Stimulated activated CD8-positive, alpha-beta memory T cell treated with anti-CD3 and anti-CD28 coated beads, Interleukin-7, amount 100 ng/mL, for 4 hours (primary cell): ENCODE measurements at places on chromosomes 4 and X.
A peak's percentile ranks its signal among the peaks of the same experiment; 100 is the strongest.

GRCh38 chr4:187236209-187236890 lies 512.7 kb upstream of the FAT1 start:
- DNase-seq, result no peak

- no peak for DNase-seq
Measured at GRCh38 chrX:44904542-44905115, 31.6 kb downstream of the KDM6A start.

DNA sequence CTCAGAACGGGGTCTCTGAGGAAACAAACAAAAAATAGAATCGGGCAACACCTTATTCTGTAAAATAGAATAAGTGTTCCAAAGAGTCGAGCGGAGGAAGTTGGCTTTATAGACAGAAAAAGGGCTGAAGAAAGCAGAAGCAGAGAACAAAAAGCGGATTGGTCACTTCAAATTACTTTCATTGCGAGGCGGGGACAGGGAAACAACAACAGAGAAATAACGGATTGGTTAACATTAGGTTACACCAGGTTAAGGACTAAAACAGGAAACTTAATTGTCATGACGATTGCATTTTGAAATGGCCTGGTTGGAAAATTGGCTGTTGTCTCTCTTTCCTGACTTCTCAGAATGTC lies 433 bp upstream of the COQ2 start:
- no peak for DNase-seq

DNA sequence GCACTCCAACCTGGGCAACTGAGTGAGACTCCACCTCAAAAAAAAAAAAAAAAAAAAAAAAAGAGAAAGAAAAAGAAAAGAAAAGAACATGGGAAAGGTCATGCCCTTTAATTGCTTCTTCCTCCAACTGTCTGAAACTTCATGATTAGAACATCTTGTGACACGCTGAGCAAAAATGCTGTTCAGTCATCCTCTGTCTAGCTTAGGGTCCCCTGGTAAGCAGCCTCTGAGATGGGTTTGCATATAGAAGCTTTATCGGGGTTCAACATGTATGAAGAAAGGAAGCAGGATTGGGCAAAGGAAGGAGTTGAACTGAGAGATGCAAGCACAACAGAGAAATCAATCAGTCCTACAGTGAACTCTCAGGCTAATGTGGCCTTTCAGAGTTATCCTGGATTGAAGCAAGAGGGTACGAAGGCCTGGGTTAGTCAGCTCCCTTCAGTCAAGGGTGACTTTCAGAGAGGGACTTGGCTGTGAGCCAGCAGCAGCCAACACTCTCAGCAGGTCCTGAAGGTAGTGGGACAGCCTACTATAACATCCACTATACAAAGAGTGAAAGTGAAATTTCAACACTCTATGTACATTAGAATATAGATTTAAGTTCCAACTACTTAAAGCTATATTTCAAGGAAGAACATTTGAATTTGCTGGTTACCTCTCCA lies 11.4 kb downstream of the MAOB start:
- no peak for DNase-seq

DNA sequence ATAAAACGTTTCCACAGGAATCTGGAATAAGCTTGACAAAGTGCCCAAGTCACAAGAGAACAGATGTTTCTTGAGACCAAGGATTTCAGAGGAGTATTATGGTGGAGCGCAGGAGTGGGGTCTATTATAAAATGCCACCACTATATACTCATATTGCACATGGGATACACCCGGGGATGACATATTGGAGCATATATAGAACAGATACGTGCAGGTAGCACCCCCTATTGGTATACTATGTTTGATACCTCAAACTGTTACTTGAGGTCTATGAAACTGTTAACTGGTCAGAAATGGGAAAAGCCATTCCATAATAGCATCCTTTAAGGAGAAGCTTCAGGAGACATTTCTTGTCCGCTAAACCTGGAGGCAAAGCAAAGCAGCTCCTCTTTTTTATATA lies 86.0 kb downstream of the PCYT1B start:
- no peak for DNase-seq

GRCh38 chrX:2449135-2449886 lies 51.5 kb downstream of the DHRSX start:
- no peak for DNase-seq

DNA sequence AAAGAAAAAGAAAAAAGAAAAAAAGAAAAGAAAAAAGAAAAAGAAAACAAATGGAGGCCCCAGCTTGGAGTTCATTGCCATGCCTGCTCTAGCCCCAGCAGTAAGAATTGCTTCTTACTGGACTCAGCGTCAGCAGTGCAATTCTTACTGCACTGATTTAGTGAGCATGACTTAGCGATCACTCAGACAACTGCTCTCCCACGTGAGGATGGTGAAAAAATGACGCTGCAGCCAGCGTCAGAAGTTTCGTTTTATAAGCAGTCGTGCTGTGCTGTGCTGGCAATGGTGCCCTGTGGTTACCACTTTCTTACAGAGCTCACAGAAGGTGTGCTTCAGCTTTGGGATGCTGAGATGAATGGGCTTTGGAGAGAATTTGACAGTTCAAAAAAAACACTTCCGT lies 68.3 kb upstream of the DDX3X start:
- peak; percentile 29 for DNase-seq

GRCh38 chr4:167380964-167381363 lies 146.7 kb upstream of the SPOCK3 start:
- no peak for DNase-seq

DNA sequence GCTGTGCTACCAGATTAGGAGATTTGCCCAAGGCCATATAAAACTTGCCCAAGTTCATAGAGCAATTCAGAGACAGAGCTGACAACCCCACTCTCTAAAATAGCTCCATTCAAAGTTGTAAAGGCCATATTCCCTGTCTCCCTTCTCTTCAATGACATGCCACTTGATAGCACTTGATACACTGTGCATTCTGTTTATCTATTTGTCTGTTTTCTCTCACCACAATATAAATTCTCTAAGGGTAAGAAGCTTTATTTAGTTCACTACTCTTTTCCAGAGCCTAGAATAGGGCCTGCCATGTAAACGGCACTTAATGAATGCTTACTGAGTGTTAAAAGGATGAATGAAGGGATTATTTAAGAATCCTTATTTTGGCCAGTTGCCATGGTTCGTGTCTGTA lies 24.1 kb upstream of the MAP9 start:
- DNase-seq, result no peak

DNA sequence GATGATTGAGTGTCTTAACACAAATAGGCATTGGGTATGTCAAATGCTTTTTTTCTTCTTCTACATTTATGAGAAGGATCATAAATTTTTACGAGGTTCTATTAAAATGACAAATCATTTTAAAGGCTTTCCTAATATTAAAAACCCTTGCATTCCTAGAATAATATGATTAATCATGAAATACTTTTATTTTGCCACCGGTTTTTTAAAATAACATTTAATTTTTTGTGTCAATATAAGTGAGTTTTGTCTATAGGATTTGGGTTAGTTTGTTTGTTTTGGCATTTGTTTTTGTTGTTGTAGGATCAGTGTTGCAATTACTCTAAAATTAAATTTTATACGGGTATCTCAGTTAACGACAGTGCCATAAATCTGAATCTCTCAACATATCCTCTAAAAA lies 169.7 kb upstream of the STK26 start:
- DNase-seq, result no peak

- DNase-seq, result no peak
Measured at GRCh38 chrX:100296183-100296753, 113.8 kb downstream of the PCDH19 start.

DNA sequence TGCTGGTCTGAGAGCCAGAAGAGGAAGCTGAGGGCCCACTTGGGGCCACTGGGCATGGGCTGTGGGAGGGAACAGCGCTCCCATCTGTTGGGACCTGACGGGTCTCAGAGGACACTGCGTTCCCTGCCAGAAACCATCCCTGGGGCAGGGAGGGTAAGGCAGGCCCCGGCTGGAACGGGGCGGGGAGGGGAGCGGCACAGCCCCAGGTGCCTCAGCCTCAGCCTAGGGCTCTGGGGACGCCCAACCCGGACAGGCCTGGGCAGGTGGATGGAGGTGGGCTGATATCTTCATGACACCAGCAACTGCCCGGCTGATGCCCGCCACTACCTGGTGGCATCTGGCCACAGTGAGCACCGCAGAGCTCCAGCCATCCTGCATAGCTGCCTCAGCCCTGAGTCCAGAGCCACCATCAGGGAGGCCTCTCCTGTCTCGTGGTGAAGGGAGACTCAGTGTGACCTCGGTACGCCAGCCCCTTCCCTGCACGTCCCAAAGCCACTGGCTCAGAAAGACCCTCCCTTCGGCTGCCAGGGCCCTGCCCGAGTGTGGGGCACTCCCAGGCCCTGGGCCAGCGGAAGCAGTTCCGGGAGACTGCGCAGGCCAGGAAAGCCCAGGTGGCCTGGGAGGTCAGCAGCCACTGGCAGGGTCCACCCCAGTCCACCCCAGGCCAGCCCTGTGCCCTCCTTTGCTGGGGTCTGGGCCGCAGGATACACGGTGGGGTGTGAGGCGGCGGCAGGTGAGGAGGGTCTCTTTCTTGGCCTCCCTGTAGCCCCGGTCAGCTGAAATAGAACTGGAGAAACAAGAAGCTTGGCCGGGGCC lies 34.6 kb upstream of the FGFR3 start:
- no peak for DNase-seq

GRCh38 chr4:40546969-40547788 lies 82.5 kb downstream of the RBM47 start:
- DNase-seq, result no peak

DNA sequence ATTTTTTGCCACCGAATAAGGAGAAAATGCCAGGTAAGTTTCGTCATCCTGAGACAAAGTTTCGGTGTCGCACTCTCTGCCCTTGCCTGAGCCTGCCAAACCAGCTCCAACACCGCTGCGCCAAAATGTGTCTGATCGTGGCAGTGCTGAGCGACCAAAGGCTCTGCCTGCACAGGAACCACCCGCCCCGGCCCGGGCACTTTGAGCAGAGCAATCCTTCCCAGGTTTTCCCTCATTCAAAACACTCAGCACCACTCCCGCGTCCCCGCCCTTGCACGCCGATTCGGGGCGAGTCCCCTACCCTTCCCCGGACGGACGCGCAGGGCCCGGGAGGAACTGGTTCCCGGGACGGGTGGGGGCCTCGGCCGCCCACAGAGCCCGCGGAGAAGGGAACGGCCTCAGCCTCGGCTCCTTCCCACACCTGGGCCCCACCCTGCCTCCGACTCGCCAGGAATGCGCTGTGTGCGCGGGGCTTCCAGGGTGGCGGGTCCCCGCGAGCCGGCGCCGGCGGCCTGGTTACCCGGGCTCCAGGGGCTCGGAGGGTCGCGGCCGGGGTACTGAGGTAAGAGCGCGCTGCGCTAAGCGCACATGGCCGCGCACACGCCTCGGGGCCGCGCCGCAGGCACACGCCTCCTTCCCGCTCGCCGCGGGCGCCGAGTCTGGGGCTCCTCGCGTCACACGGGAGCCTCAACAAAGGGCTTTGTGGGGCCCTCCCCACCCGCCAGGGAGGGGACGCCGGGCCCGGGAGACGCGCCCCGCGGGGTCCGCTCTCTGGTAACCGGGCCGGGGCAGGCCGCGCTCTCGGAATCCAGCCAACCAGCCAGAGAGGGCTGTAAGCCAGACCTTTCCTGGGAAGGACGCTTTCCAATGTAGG lies at the start of gene C4orf36:
Gene C4orf36, minus strand, starts transcription at position 661 of the 874 bp plus-strand sequence. CDS start 902 bp downstream, outside the sequence.
- DNase-seq, result no peak

- DNase-seq, result no peak
Measured at GRCh38 chr4:127730142-127730913, at the start of gene SLC25A31. Gene SLC25A31 (plus strand): TSS chr4:127730400. CDS start chr4:127730546, 146 bp downstream.

GRCh38 chr4:187183346-187183745 lies 459.7 kb upstream of the FAT1 start:
- no peak for DNase-seq

DNA sequence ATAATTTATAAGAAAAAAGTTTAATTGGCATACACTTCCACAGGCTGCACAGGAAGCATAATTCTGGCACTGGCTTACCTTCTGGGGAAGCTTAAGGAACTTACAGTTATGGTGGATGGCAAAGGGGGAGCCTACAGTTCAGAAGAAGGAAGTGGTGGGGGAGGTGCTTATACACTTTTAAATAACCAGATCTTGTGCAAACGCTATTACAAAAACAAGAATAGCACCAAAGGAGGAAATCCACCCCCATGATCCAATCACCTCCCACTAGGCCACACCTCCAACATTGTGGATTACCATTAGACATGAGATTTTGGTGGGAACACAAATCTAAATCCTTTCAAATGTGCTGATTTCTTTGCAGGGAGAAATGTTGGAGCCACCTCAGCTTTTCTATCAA lies 287.7 kb downstream of the CPXCR1 start:
- DNase-seq, result no peak

- DNase-seq, result no peak
Measured at GRCh38 chrX:47091149-47091775, 13.0 kb downstream of the RGN start.

DNA sequence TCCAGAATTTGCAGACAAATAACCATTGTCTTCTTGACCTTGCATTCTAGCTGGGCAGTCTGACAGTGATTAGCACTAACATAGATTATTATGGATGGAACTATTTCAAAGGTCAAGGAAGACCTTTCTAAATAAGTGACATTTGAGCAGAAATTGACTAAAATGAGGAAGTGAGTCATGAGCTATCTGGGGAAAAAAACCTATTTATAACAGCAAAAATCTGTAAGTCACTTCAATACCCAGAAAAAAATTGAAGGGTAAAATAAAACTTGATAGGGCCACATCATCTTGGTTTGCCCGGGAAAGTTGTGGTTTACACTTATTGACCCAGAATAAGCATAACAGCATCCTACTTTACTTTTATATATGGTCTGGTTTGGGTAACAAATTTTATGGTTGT lies 414.6 kb upstream of the HS3ST1 start:
- DNase-seq, result no peak

DNA sequence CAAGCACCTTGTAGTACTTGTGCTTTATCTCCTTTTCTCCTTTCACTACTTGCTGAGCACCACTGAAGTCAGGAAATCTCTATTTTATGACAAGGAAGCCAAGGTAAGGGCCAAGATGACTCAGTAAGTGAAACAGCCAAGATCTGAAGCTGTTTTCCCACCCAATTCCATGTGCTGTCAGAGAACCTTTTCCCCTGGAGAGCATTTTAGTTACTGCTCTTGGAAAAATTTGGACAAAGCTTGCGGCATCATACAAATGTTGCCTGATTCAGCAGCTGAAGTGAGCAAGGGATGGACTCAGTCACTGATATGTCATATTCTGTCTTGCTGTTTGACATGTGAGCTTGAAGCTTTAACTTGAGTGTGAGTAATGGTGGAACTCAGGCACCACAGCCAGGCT lies 391.4 kb downstream of the RAB28 start:
- no peak for DNase-seq

DNA sequence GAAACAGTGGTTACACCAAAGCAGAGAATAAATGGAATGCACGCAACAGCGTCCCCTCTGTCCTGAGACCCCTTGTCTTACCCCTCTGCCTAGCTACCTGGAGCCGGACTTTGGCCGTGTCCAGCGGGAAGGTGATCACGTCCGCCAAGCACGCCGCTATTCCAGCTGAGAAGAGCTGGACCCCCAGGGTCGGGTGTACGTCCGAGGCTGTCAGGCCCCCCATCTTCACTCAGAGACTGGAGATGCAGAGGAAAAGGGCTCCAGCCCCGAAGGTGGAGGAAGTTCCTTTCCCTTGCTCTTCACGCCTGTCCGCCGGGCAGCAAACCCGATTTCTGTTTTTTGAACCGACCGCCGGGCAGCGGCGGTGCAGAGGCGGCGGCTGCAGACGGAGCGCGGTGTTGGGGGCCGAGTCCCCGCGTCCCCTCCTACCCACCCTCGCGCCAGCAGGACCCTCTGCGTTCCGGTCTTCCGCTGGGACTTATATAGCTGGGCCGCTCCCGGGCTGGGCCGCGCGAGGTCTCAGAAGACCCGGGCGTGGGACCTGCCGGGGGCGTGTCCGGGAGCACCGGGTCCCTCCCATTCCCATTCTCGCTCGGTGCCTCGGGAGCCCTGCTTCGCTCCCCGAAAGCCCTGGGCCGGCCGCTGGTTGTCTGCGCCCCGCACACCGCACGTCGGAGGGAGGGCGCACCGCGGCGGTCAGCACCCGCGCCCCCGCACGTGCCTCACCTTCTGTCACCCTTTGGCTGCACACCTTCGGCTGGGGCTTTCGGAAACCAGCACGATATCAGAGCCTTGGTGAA lies at the start of gene UCP1:
Gene UCP1, minus strand, starts transcription at position 455 of the 800 bp plus-strand sequence. Its CDS starts 232 bp downstream, at position 223.
- no peak for DNase-seq
